ENCODE measurements at places on chromosomes 3 and 15.

DNA sequence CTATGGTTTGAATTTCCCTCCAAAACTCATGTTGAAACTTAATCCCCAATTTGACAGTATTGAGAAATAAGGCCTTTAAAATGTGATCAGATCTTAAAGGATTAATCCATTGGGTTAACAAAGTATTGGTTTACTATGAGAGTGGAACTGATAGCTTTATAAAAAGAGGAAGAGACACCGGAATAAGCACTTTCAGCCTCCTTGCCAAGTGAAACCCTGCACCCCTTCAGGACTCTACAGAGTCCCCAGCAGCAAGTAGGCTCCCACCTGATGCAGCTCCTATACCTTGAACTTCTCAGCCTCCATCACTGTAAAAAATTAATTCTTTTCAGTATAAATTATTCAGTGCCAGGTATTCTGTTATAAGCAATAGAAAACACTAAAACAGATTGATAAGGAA lies 348.3 kb downstream of the CGGBP1 start:
- DNase-seq: no peak

GRCh38 chr15:84859144-84859543 lies 25.3 kb upstream of the SLC28A1 start:
- no peak for DNase-seq

DNA sequence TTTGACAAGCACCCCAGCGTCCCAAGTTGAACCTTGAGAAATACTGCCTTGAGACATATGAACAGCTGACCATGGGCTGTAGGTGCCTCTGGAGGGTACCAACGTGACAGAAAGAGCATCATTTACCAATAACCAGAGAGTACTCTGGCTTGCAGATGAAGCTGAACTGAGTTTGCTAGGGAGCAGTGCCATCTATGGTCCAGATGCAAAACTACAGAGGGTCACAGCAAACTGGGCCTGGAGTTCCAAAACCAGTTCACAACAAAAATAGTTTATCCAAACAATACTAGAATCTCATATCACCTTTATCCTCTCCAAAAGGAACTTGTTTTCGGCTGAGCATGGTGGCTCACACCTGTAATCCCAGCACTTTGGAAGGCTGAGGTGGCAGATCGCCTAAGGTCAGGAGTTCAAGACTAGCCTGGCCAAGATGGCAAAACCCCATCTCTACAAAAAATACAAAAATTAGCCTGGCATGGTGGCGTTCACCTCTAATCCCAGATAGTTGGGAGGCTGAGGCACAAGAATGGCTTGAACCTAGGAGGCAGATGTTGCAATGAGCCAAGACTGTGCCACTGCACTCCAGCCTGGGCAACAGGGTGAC lies 69.3 kb downstream of the CHAC1 start:
- no peak for DNase-seq

GRCh38 chr3:65568497-65568896 lies 470.2 kb downstream of the MAGI1 start:
- no peak for DNase-seq

GRCh38 chr15:94453227-94453988 lies 222.0 kb downstream of the MCTP2 start:
- no peak for DNase-seq

- no peak for DNase-seq
These were observed 2.4 kb upstream of the ADAMTSL3 start for GRCh38 chr15:83651541-83651940.

- DNase-seq: no peak
These were observed 80.7 kb downstream of the NR2E3 start for GRCh38 chr15:71891026-71891425.

GRCh38 chr3:143139762-143140161 lies 20.2 kb downstream of the CHST2 start:
- no peak for DNase-seq

GRCh38 chr3:152554980-152555379 lies 280.0 kb upstream of the P2RY1 start:
- DNase-seq: no peak

GRCh38 chr3:12239301-12239700 lies 49.6 kb upstream of the PPARG start:
- DNase-seq: no peak

DNA sequence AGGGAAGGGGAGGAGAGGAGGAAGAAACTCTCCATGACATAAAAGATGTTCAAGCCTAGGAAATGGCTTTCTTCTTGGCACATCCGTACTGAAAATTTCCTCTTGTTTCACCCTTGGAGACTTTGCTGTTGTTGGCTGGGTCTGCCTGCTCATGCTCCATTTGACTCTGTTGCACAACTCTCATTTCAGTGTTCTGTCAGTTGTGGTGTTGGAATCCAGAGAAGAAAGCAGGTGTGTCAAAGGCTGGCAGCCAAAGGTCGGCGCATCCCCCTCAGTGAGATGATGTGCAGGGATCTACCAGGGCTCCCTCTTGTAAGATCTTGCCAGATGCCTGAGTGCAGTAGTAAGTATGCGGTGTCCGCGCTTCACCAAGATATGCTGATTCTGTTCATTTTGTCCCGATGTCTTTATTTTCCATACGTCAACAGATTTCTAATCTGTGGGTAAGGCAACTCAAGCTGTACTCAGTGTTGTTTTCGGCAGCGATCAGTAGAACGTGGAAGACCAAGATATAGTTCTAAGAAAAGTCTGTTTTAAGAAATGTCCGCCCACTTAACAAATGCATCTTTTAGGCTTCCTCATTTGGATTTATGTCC lies 265.2 kb upstream of the GOLGA6L4 start:
- DNase-seq: no peak

GRCh38 chr3:168889666-168890065 lies 773.8 kb downstream of the MECOM start:
- no peak for DNase-seq

DNA sequence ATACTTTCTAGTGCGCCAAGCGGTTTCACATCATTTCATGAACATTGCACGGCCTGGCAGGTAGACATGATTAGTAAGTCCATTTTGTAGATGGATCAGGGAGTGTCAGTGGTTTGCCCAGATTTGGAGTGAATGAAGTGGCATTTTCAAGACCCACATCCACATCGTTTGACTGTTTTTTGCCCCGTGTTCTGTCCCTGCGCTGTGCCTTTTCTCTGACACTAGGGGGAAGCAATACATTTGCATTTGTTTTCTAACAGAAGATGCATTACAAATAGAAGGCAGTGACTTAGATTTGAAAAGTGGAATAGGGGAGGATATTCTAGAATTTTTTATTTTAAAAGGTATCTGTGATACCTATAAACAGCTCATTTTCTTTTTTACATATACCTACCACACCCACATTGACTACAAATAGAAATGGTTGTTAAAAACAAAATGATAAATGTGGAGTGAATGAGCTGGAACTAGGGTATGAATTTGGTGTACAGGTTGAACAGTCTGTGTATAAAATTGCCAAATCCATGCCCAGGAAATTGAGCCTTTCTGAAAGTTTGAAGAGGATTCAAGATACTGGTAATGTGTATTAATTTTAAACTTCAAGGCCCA lies 98.0 kb downstream of the USP13 start:
- DNase-seq: no peak

GRCh38 chr15:93706495-93707292 lies 524.7 kb upstream of the MCTP2 start:
- DNase-seq: no peak

DNA sequence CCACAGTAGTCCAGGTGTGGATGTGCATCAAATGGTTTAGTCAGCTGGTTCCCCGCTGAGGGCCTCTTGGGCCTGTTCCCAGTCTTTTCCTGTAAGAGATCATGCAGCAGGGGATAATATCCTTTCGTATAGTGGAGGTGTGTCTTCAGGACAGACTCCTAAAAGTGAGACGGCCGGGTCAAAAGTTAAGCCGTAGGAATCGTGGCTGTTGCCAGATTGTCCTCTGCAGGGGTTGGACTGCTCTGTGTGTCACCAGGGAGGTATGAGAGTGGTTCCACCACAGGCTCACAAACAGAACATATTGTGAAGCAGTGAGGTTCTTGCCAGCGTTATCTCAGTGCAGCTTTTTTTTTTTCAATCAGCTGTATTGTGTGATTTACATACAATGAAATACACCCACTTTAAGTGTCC lies 95.0 kb downstream of the VGLL4 start:
- DNase-seq: no peak

GRCh38 chr15:31106495-31107300 lies 5.2 kb upstream of the TRPM1 start:
- no peak for DNase-seq

- DNase-seq: no peak
These were observed 67.6 kb downstream of the HES1 start for GRCh38 chr3:194203482-194204041.

GRCh38 chr3:16297997-16298885 lies 33.2 kb downstream of the OXNAD1 start:
- no peak for DNase-seq

- DNase-seq: no peak
These were observed 46.1 kb downstream of the AMOTL2 start for GRCh38 chr3:134328147-134328591.

DNA sequence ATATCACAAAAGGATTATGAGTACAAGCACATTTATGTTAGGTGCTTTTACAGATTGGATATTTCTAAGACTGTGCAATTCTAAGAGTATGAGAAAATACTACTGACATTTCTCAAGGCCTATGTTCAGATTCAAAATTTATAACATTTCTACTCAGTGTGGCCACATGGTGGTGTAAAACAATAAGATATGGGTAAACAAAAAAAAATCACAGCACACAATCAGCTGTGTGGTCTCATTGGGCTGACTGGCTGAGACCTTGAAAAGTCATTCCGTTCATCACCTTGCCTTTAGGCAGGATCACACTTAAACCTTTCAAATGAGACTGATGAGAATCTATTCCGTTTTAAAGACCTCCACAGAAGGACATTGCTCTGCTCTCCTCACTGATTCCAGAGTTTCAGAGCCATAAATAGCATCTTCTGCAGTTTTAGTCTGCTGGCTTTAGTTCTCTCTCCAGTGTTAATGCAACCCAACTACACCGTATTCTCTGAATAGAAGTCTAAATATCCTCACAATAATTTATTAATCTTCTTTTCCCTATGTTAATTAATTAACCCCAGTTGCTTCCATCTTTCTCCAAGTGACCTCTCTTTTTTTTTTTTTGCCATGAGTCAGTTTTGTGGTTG lies 158.2 kb downstream of the SPATA16 start:
- no peak for DNase-seq

DNA sequence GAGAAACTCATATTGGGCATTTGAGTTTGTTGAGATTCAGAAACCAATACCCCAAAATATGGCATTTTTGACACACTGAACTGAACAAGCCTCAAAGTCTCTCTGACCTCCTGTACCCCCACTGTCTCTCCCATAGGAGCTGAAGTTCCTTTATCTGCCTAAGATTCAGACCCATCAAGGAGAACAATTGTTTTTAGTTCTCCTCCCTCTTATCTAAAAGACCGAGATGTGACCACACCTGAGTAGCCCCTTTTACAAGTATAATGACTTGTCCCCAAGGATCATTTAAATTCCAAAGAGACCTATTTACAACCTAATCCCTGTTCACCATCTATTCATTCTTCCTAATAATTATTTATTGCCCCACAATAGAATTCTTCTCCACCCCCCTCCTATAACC lies 122.1 kb upstream of the PLAAT1 start:
- no peak for DNase-seq

DNA sequence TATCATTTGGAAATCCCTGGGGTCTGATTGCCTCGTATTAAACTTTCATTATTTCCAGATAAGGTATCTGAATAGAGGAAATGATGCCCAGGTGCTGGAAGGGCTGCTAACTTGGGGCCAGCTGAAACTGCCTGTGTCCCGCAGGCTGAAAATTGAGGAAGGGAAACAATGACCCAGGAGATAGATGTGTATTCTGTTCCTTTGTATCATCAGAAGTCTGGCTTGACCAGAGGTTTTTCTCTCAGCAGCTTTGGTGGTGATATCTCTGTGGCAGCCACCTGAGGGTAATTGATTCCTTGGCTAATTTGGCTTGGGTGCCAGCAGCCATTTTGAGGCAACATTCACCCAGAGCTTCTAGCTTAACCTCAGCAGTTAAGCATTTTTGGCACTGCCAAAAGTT lies 90.0 kb upstream of the STT3B start:
- no peak for DNase-seq

- no peak for DNase-seq
These were observed 8.8 kb downstream of the ABHD6 start for GRCh38 chr3:58246148-58247047.

- no peak for DNase-seq
These were observed 24.9 kb downstream of the CXCR6 start for GRCh38 chr3:45968149-45968548.

DNA sequence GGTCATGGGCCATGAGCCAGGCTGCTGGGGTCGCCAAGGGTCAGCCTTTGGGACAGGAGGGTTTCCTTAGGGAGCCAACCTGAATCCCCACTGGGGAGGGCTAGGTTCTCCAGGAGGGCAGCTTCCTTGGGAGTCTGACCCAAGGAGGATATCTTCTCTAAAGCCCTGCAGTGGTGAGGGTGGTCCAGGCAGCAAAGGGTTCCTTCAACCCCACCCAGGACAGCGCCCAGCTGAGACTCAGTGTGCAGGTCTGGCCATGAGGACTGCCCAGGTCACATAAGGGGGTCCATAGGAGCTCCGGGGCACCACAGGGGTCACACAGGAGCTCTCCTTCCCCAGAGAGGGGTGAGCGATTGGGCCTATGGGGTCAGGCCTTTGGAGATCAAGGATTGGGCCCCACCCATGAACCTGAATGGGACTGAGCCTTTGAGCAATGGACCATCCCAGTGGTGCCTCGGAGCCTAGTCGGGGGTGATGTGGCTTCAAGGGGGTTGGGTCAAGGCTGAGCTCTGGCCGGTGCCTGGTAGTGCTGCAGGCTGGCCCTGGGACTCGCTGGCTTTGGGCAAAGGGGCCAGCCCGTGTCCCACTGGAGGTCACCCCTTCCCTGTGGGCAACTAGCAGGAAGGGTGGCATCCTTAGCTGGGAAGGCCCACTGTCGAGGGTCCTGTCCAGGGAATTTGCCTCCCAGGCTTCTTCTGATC lies 216.5 kb downstream of the SNRPN start:
- no peak for DNase-seq

All from cerebellar nuclear complex (tissue), 1 donor.